RKO (cell line): ENCODE measurements at places on chromosomes 2 and 18.
A peak's percentile ranks its signal among the peaks of the same experiment; 100 is the strongest.

GRCh38 chr2:183088061-183088460 is 9.5 kb downstream of the DUSP19 start:
- no peak for DNase-seq

DNA sequence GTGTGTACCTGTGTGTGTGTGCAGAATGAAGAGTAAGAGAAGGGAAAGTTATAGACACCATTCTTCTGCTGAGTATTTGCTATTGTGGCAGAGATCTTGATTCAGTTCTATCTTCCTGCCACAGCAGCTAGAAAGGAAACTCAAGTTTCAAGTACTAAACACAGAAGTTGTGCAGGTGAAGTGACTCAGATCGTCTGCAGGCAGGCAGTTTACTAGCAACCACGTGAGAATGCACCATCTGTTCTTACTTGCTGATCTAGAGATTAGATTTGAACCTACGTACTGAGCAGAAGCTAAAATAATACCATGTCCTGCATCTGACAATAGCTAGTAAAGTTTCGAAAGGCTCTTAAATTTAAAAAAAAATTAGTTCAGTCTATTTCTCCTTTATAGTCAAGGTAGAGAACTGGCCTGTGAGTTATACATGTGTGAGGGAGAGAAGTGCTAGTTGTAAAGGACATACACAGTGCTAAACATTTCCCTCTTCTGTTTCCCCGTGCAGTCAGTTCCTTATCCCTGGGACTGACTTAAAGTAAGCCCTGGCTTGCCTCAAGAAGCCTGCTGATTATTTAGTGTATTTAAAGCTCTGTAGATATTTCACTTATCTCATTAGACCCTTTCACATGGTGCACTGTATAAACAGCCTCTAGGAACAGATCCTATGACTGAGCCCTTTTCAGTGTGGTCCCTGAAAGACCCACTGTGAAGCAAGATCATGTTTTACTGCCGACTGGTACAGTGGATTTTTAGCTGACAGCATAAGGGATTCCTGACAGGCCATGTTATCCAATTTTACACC is 45.0 kb downstream of the SLC38A11 start:
- DNase-seq, result no peak

DNA sequence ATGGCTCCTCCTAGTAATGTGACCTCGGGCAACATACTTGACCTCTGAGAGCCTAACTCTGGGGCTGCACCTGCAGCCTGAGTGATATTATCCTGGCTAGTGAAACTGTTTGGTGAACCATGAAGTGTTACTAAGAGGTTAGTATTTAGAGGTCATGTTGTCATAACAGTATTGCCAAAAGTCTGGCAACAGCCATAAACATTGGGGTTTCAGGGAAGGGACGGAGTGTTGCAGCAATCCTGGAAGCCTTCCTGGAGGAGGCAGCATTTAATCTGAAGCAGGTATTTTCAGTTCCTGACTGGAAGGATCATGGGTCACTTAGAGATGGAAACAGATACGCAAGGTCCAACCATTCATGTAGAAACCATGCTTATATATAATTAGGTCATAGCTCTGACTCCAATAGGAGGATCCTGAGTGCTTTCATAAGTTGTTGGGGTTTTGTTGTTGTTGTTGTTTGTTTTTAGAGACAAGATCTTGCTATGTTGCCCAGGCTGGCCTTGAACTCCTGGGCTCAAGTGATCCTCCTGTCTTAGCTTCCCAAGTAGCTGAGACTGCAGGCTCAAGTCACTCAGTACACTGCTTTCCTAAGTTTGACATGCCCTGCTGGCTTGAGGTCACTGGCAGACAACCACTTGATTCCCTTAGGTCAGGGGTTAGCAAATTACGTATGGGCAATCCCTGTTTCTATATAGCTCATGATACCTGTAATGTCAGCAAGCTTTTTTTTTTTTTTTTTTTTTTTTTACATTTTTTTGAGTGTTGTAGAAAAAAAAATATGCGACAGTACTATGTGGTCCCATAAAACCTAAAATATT is 21.5 kb downstream of the GPR39 start:
- no peak for DNase-seq

DNA sequence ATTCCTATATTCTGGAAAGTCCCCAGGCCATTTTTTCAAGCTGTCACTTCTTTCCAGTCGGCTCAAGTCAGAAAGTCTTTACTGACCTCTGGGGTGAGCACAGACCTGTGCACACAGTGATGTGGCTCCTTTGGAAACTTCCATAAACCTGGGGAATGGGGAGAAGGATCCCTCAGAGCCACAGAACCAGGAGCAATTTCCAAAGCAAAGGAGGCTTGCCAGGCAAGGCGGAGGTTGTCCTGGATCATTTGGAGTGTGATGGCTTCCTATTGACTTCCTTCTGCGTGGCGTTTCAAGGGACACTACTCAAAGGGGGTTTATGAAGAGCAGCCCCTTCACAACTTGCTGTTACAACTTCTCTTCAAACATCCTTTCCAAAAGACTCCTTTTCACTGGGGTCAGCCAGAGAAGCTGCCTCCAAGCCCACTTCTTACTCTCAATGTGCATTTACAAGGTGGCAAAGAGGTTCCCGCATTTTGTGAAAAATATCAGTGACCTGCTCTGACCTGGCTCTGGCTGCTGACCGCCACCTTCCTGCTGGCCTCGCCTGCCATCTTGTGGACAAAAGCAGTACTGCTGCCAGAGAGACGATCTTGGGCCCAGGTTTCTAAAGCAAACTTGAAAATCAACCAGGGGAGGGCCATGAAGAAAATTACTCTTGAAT is 18.2 kb upstream of the TMEM247 start:
- DNase-seq, result peak; percentile 50

GRCh38 chr2:30385327-30385726 is 61.7 kb upstream of the LCLAT1 start:
- DNase-seq, result peak; percentile 50

DNA sequence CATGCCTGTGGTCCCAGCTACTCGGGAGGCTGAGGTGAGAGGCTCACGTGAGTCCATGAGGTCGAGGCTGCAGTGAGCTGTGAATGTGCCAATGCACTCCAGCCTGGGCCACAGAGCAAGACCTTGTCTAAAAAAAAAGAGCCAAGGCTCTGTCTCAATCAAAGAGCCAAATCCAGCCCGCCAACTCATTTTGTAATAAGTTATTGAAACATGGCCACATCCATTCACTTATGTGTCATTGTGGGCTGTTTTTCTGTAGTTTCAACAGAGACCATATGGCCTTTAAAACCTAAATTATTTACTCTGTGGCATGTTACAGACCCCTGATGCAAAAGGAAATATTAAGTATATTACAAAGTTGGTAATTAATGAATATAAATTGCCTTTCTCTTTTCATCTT is 60.8 kb downstream of the GPR39 start:
- no peak for DNase-seq

DNA sequence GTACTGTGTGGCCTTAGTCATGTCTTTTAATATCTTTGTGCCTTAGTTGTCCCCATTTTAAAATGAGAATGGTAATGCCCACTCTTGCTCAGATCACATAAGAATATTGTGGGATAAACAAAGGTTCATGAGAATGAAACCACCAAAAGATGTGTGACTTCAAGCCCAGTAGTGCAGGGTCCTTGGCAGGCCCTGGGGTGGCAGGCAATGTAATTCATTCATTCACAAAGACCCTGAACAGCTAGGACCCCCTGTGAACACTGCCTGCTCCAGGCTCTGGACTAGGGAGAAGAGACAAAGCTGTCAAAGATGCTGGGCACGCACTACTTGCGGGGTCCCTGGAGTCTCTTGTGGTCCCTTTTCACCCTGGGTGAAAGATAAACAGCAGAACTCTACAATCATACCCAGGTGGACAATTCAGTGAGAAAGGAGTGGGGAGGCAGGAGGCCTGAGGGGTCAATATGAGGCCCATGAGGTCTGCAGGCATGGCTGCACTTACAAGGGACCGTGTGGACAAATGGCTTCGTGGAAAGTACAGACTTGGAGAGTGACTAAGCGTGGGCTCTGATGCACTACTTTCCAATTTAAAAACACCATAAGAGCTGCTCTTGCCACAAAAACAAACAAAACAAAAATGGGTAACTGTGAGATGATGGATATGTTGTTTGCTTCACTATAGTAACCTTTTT is 136.1 kb downstream of the SMAD7 start:
- no peak for DNase-seq

DNA sequence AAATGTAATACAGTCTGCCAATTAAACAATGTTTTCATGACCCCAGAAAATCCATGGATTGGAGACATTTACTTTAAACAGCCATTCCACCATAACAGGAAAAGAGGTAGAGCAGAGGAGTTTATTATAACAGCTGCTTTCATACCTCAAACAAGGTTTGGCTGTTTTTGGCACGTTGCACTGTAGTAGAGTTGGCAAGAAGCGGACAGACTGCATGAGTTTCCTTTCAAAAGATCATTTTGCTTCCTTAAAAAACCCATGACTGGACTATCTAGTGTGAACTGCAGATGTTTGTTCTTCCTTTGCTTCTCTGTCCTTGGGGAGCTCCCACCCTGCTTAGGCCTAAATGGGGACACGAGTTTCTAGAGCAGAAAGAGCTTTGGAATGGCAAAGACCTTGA is 108.5 kb upstream of the THOC1 start:
- DNase-seq, result no peak

DNA sequence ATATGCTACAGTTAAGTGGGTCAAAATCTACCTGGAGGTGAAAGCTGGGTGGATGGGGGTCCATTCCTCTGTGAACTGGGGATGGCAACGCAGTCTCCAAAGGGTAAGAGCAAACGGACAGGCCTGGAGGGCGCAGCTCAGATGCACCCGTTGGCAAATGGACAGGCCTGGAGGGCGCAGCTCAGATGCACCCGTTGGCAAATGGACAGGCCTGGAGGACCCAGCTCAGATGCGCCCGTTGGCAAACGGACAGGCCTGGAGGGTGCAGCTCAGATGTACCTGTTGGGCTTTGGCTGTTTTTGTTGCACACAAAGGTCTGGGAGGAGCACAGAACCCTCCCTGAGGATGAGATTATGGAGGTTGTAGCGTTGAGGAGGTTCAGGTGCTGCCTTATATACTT is 33.7 kb downstream of the RBFA start:
- no peak for DNase-seq

DNA sequence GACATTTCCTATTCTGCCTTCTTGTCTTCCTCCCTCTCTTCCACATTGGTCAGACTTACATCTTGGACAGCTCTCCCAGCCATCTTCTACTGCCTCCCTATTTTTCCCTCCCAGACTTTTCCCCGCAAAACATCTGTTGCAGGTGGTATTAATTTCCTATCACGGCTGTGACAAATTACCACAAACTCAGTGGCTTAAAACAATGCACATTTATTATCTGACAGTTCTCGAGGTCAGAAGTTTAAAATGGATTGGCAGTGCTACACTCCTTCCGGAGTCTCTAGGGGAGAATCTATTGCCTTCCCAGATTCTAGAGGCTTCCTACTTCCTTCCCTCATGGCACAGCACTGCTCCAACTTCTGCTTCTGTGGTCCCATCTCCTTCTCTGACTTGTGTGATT is 33.3 kb downstream of the STRADB start:
- DNase-seq, result no peak

DNA sequence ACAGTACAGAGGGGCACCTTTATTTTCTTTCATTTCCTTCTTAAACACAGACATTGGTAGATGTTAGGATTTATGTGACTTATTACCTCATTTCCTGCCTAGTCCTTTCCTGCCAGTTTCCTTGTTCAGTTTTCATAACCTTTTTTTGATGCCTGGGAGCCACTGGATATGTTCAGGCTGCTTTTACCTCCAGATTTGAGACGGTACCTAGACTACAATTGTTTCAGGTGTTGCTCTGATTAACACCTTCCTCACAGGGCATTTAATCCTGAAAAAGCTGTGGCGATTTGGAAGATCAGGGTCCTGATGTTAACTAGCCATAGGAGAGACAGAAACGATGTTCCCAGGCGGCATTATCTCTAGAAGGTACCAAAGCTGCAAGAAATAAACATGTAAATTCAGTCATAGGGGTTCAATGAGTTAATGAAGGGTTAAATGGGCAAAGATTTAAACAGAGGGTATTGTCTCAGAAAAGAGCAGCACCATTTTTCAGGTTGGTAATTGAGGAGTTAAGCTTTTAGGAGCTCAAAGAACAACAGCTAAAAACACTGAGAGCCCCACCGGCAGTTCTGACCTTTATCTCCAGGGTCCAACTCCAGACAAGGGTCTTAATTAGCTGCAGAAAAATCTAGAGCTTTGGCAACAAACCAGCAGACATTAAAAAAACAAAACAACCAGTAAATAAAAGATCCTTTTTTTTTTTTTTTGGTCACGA is 93.3 kb downstream of the HRH4 start:
- no peak for DNase-seq
